ENCODE measurements at places on chromosomes 5 and 9.

DNA sequence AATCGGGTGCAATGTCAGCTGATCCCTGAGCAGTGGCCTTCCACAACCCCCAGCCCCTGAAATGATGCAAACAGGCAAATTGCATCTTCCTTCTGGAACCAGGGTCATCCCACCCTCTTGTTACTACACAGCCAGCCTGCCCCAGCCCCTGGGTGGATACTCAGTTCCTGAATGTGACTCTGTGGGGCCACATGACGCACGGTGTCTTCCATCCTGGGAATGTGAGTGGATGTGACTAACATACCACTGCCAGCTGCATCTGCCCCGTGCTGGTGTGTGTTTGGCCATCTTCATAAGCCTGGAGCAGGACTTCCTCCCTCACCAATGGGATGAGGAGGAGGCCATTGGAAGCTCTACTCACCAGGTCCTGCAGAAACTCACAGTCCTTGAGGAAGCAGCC, 257.9 kb upstream of the ADAMTS16 start:
- DNase-seq = no peak
- no peak overlapping the region for H3K4me3 ChIP-seq
- H3K4me1 ChIP-seq = peaks cover 3% of the 10 kb centered on the region
- no peak overlapping the region for H3K27ac ChIP-seq
- H3K36me3 ChIP-seq = no peaks in the 10 kb centered on the region

- H3K27ac ChIP-seq = no peak overlapping the region
- no peaks in the 10 kb centered on the region for H3K36me3 ChIP-seq
- H3K4me1 ChIP-seq = peaks cover 3% of the 10 kb centered on the region
- no peaks in the 10 kb centered on the region for H3K27me3 ChIP-seq
Observed at GRCh38 chr9:2473681-2474080, 147.9 kb upstream of the VLDLR start.

DNA sequence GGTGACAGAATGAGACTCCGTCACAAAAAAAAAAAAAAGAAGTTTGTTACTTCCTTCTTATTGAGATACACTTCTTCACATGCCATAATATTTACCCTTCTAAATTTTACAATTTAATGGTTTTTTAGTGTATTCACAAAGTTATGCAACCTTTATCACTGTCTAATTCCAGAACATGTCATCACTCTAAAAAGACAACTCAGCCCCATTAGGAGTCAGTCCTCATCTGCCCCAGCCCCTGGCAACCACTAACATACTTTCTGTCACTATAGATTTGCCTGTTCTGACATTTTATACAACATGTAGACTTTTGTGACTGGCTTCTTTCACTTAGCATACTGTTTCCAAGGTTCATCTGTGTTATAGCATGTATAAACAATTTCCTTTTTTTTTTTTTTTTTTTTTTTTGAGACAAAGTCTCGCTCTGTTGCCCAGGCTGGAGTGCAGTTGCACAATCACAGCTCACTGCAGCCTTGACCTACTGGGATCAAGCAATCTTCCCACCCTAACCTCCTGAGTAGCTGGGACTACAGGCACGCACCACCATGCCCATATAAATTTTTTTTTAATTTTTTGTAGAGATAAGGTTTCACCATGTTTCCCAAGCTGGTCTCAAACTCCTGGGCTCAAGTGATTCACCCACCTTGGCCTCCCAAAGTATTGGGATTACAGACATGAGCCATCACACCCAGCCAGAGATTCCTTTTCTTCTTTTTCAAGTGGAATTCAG, 18.0 kb downstream of the AQP3 start:
- no peaks in the 10 kb centered on the region for H3K27me3 ChIP-seq
- H3K4me1 ChIP-seq = peaks cover 9% of the 10 kb centered on the region
- H3K27ac ChIP-seq = no peak overlapping the region
- no peak for DNase-seq

GRCh38 chr5:159286420-159287035, 23.4 kb downstream of the UBLCP1 start:
- no peaks in the 10 kb centered on the region for H3K4me1 ChIP-seq
- H3K27ac ChIP-seq = no peak overlapping the region
- no peak for DNase-seq
- H3K4me3 ChIP-seq = no peak overlapping the region
- no peaks in the 10 kb centered on the region for H3K27me3 ChIP-seq

DNA sequence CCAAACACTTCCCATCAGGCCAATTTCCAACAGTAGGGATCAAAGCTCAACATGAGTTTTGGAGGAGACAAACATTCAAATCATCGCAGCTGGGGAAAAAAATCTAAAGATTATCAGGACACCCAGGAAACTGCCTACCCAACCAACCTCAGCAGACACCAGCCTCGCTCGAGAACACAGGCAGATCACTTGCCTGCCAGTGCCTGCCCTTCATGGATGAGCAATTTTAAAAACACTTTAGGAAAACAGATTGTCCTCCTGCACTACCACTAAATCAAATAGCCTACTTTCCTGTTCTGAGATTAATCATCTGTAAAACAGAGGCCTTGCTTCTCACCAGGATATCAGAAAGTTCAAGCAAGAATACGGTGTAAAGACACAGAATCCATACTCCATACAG, 14.7 kb upstream of the TMEM174 start:
- no peaks in the 10 kb centered on the region for H3K27me3 ChIP-seq
- no peak overlapping the region for H3K4me3 ChIP-seq
- peak; percentile 77 for DNase-seq
- H3K4me1 ChIP-seq = no peaks in the 10 kb centered on the region
- H3K36me3 ChIP-seq = no peaks in the 10 kb centered on the region

GRCh38 chr9:37798677-37799076, 1.9 kb upstream of the DCAF10 start:
- DNase-seq = no peak
- no peak overlapping the region for H3K4me3 ChIP-seq
- no peaks in the 10 kb centered on the region for H3K27me3 ChIP-seq
- H3K36me3 ChIP-seq = no peaks in the 10 kb centered on the region

GRCh38 chr9:19087106-19088000, 15.4 kb downstream of the HAUS6 start:
- no peak overlapping the region for H3K4me3 ChIP-seq
- H3K27me3 ChIP-seq = no peaks in the 10 kb centered on the region
- DNase-seq = no peak
- H3K27ac ChIP-seq = no peak overlapping the region
- peaks cover 5% of the 10 kb centered on the region for H3K36me3 ChIP-seq

DNA sequence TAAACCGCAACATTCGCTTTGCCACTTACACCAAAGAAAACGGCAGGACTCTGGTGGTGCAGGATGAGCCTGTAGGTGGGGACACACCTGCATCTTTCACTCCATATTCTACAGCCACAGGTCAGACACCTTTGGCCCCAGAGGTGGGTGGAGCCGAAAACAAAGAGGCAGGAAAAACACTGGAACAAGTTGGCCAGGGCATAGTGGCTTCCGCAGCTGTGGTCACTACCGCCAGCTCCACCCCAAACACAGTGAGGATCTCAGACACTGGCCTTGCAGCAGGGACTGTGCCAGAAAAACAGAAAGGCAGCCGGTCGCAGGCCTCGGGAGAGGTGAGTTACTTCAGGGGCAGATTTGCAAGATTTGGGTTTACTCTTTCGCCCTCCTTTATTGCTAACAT, 33.8 kb downstream of the KDM3B start:
- H3K27me3 ChIP-seq = no peaks in the 10 kb centered on the region
- no peaks in the 10 kb centered on the region for H3K4me1 ChIP-seq
- H3K36me3 ChIP-seq = peaks cover 30% of the 10 kb centered on the region
- DNase-seq = no peak

DNA sequence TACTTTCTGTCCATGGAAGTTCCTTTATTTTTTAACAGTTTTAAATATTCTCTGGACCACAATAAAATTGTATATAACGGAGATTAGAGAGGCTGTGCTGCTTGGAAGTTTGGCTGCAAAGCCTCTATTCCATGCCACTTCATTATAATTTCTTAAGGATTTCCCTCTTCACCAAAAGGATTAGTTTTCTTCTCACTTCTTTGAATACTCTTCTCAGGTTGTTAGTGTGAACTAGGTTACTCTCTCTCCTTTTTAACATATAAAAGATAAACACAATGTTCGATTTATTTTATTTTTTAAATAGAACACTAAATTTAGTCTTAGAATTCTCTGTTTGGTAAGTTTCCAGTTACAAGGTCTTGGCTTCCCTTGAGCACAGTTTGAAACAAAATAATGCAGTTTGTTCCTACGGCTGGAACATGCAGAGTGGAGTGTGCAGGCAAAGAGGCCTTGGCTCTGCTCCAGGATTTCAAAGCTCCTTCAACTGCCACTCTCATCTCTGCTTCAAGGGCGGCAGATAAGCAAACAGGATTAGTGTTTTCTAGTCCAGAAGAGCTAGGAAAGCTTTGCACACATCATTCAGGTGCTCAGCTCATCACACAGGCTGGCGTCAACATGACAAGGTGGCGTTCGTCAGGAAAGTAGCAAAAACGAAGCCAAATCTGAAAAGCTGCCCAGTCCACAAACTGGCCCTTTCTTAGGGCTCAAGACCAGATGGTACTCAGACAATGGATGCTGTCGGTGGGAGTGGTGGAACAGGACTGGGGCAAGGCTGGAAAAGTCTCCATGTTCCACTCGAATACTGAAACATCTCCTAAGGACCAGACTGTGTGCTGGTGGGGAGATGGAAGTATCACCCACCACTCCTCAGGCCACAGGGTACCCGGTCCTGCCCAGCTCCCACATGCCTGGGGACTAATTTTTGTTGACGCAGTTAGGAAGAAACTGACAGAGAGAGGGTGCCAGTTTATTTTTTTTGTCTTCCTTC, 286.6 kb downstream of the CRB2 start:
- no peaks in the 10 kb centered on the region for H3K4me1 ChIP-seq
- no peaks in the 10 kb centered on the region for H3K27me3 ChIP-seq
- peak; percentile 75 for DNase-seq
- no peaks in the 10 kb centered on the region for H3K36me3 ChIP-seq
- peak overlapping the region; percentile 26 for H3K27ac ChIP-seq
- H3K4me3 ChIP-seq = no peak overlapping the region

- no peaks in the 10 kb centered on the region for H3K36me3 ChIP-seq
- H3K27ac ChIP-seq = no peak overlapping the region
Observed at GRCh38 chr9:105051897-105052296, 123.9 kb upstream of the ABCA1 start.

- no peak overlapping the region for H3K4me3 ChIP-seq
- no peak overlapping the region for H3K27ac ChIP-seq
- H3K4me1 ChIP-seq = no peaks in the 10 kb centered on the region
- H3K36me3 ChIP-seq = no peaks in the 10 kb centered on the region
- H3K27me3 ChIP-seq = no peaks in the 10 kb centered on the region
Observed at GRCh38 chr9:80143899-80144298, 572.1 kb downstream of the TLE4 start.

DNA sequence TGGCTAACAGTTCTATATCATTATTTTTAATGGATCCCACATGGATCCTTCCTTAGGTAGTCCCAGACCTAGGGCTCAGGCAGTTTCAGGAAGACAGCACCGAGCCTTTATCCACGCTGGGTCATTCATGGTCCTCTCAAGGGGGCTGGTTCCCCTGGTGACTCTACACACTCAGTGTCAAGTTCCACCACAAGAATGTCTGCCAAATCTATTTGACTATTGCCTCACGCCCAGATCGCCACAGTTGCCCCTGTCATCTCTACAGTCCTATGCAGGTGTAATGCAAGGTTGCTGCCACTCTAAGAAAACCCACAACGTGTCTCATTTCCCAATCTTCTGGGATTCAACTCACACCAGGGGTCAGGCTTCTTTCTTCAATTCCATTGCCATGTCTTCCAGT, 8.0 kb upstream of the ZNF366 start:
- H3K4me1 ChIP-seq = no peaks in the 10 kb centered on the region
- no peak for DNase-seq
- no peaks in the 10 kb centered on the region for H3K27me3 ChIP-seq
- H3K27ac ChIP-seq = no peak overlapping the region
- H3K4me3 ChIP-seq = no peak overlapping the region
- no peaks in the 10 kb centered on the region for H3K36me3 ChIP-seq

- H3K4me1 ChIP-seq = no peaks in the 10 kb centered on the region
- H3K36me3 ChIP-seq = peaks cover 15% of the 10 kb centered on the region
- H3K4me3 ChIP-seq = no peak overlapping the region
- no peak for DNase-seq
Observed at GRCh38 chr5:83482961-83483360, 11.4 kb downstream of the VCAN start.

Measured in kidney (tissue), 22 donors.